Stimulated activated CD4-positive, alpha-beta T cell treated with anti-CD3 and anti-CD28 coated beads, Interleukin-1b, Interleukin-23, amount 100 ng/mL, for 4 hours (primary cell): ENCODE measurements at places on chromosomes 6 and 20.

DNA sequence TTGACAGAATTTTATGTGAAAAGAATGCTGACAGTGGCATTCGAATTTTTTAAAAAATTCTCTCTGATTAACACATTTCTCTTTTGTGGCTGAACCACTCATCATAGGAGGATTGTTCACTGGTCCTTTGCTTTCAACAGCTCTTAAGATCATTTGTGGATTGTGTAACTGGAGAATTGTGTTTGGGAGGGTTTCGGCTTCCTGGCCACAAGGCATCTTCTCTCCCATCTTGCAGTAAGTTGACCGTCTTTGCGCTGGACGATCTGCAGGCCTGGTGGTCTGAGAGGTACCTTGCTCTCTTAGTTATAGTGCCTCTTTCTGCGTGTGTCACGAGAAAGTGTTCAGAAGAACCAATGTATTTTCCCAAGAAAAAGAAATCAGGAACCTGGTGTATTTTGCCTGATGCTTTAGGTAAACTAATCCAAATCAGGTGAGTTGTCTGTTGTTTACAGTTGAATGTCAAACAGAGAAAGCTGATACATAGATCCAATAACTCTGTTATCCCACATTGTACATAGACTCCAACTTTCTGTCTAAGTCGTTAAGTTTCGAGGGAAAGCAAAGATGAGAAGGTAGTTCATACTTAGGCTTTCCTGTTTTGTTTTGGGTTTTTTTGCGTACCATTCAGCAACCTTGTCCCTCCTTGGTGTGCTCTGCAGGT lies 14.8 kb upstream of the EXOC2 start:
- no peak for DNase-seq

DNA sequence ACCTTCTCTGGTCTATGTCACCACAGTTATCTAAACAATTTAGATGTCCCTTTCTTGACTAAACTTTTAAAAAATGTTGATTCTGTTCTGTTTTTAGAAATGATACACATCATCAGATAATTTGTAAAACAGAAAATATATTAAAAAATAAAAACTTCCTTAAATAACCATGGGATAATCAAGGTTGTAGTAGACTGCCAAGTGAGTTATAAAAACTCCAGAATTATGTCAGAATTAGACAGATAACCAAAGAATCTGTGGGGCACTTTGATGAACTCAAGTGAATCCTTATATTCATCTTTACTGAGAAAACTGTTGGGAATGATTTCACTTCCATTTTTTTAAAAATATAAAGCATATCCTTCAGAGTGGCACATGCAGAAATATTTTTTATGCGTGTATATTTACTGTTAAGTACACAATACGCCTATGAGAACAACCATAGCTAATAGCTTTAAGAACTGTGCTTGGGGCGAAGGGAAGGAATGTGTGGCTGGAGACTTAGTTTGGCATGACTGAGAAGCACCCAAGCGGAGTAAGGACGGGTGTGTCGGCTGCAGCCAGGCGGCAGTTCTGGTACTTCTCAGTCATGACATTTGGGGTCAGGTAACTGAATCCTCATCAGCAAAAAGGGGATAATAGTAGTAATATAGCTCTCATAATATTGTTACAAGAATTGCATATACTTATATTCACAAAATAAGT lies 604.7 kb upstream of the CITED2 start:
- no peak for DNase-seq

- DNase-seq: no peak
These were observed 3.2 kb downstream of the PTK6 start for GRCh38 chr20:63533871-63534393.

GRCh38 chr6:168387911-168388310 lies 53.1 kb upstream of the SMOC2 start:
- no peak for DNase-seq

DNA sequence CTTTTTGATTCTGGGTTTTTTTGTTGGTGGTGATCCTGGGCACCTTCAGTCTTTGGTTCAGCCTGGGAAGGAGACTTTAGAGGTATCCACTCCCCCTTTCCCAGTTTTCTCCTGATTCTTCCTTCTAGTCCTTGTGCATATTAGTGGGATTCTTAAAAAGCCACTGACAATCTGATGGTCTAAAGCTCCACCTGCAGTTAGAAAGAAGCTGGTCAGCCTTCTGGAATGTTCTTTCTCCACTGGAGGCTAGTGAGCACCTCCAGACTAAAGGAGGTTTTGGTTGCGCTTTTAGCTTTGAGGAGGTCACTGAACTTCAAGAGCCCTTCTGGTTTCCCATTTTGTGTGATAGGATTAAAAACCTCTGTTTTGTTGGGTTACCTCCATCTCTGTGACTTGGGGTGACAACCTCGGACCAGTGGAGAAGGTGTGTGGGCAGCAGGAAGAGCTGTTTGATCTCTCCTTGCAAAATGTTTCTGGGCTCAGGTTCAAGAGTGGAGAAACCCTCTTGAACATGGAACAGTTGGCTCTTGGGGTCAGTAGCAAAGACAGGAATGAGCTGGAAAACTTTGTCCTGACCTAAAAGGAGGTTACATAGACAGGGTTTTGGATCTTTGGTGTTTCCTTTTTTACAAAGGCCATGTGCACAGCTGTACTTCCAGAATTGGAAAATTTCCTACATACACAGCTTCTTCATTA lies 29.0 kb downstream of the JARID2 start:
- DNase-seq: no peak

DNA sequence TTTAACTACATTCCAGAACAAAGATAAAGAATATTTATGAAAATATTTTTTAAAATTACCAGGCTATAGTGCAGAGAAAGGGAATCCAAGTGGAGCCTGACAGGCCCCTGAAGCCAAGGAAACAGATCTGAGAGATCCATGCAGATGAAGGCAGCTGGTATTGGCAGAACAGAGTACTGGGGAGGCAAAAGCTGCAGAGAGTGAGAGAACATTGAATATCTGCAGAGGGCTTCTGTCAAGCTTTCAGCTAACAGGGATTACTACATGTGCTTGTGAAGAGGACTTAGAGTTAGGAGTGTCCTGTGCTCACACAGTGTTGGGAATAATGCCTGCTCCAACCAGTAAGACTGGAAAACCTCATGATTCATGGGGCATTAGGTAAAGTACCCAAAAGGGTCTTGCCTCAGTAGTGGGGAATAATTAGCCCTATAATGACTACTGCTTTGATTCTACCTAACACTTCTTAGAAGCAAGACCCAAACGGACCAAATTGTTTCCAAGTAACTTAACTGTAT lies 657.2 kb downstream of the DHX35 start:
- no peak for DNase-seq

GRCh38 chr6:53846250-53846649 lies 51.4 kb downstream of the LRRC1 start:
- no peak for DNase-seq

DNA sequence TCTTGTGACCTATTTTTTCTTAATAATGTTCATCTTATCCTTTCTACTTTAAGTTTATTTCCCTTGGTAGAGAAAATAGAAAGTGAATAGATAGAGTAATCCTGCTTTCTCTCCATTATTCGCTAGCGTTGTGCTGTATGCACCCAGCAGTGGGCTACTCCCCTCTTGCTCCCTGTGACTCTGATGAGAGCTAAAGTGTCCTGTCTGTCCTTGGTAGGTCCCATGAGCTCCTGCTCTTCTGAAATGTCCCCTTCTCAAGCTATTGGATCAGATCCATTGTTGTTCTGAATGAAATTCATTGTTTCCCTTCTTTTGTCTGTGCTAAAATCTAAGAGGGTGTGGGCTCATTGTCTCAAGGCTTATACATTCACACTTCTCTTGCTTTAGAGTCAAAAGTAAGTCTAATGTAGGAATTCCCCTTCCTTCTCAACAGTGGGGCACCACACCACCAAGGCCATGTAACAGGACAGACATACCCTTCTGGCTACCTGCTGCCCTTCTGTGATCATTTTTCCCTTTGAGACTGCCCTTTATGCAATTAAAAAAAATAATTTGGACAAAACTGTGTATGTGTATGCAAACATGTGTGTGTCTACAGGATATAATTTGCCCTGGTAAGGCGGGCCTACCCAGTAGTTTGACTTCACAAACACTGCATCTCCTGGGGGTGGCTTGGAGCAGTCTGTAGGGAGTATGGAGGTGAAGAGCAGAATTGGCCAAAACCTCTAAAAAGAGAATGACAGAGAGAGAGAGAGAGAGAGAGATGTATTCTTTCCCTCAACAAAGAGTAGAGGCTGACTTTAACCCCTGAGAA lies 167.0 kb upstream of the MYLIP start:
- DNase-seq: no peak

DNA sequence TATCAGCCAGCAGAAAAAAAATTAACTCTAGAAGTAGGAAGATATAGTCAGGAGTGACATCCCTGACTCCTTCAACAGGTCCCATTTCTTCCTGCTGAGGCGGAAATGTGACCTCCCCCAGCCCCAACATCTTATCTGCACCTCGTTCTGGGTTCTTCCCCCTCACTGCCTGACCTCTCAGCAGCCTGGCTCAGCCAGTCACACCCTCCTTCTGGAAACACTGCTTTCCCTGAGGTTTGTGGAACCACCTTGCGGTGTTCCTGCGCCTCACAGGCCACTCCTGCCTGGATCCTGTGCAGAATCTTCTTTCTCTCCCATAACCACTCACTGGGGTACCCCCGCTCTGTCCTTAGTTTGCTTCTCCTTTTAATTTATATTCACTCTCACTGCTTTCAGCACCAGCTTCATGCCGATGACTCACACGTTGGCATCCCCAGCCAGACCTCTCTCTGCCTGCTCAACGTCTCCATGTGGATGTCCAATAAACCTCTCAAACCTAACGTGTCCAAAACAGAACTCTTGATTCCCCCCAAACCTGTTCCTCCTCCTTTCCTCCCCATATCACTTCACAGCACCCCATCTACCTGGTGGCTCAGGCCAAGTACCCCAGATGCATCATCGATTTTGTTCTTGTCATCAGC lies 222.8 kb upstream of the PLN start:
- DNase-seq: no peak

- DNase-seq: no peak
These were observed 607.1 kb downstream of the COL12A1 start for GRCh38 chr6:74598462-74599393.

DNA sequence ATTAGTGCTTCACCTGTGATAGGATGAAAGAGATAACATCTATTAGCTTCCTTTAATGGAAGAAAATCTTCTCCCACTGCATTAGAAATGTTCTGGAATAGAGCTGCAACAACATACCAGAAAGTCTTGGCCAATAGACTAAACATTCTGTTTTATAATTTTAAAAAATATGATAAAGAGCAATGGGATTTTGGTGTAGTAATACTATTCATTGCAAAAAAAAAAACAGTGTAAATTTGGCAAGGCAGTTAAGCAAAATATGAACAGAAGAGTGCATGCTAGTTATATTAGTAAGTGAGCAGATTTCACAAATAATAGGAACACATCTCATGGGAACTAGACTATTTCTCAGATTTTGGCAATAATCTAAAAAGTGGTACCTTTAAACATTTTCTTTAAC lies 43.3 kb downstream of the SOX4 start:
- DNase-seq: no peak

GRCh38 chr6:106167096-106167814 lies 81.1 kb downstream of the PRDM1 start:
- no peak for DNase-seq

DNA sequence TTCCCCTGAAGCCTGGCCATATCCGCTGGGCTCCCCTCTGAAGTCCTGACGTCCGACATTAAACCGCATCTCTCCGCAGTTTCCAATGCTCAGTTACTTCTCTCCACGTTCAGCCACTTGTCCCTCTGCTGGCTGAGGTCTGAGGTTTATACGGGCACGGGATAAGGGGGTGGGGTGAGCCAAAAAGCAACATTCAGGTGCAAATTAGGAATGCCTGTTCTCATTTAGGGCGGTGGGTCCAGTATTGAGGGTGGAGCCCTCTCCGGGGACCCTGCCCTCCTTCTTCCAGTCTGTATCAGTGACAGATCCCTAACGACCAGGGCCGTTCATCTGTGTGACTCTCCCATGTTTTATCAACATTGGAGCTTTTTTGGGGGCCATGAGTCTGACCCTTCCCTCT lies 1454.4 kb downstream of the HACE1 start:
- DNase-seq: no peak

DNA sequence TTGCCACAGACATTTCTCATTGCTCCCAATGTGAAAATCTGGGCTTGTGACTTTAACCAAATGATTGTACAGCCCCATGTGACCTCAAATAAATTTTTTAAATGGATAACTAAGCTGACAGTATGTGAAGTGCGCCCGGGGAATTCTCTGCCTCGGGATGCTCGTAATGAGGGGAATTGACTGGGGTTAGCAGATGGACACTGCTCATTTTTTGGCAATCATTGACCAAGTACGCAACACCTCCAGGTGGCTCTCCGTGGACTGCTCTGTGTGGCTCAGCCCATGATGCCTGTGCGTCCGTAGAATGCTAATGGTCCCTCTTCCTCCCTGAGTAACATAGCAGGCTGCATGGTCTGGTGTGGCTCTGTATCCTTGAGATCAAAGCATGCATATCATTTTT lies 42.4 kb downstream of the FARS2 start:
- DNase-seq: no peak

GRCh38 chr6:38346291-38347079 lies 293.2 kb downstream of the BTBD9 start:
- no peak for DNase-seq

- no peak for DNase-seq
These were observed 28.3 kb downstream of the DLL1 start for GRCh38 chr6:170262489-170263088.

- DNase-seq: no peak
These were observed 412.2 kb downstream of the UTRN start for GRCh38 chr6:144697369-144697760.

GRCh38 chr6:138465007-138465645 lies 34.2 kb downstream of the NHSL1 start:
- no peak for DNase-seq

- no peak for DNase-seq
These were observed 86.8 kb upstream of the MPC1 start for GRCh38 chr6:166469426-166469961.

- no peak for DNase-seq
These were observed 226.8 kb upstream of the PDE10A start for GRCh38 chr6:165889636-165890403.

DNA sequence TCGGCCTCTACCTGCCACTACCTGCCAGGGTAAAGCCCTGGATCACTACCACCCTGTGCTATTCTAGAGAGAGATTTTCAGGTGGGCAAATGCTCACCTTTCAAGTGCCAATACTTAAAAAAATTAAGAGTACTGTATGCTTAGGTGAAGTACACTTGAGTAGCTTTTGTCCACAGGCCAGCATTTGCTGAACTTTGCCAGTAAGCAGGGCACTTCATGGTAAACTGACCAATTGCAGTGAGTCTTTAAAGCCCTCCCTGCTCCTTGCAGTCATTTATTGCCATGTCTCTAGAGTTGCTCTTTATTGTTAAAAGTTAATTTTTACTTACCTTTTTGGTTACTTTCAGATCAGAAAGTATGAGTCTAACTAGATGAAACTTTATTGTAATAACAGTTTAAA lies 58.5 kb downstream of the PLAGL1 start:
- DNase-seq: no peak

- DNase-seq: no peak
These were observed 30.1 kb downstream of the CDYL start for GRCh38 chr6:4806337-4806725.

- no peak for DNase-seq
These were observed 336.8 kb downstream of the RFPL4B start for GRCh38 chr6:112683926-112684325.

GRCh38 chr6:169092375-169092774 lies 161.3 kb downstream of the THBS2 start:
- DNase-seq: no peak
